Hepatic stellate cell (primary cell): ENCODE measurements at places on chromosomes 5 and 9.

GRCh38 chr9:126980231-126980630 is 65.6 kb downstream of the RALGPS1 start:
- no peak for DNase-seq

GRCh38 chr5:34026089-34026761 is 16.8 kb downstream of the C1QTNF3 start:
- no peak for DNase-seq

GRCh38 chr5:100827481-100827889 is 75.6 kb downstream of the ST8SIA4 start:
- DNase-seq = no peak

DNA sequence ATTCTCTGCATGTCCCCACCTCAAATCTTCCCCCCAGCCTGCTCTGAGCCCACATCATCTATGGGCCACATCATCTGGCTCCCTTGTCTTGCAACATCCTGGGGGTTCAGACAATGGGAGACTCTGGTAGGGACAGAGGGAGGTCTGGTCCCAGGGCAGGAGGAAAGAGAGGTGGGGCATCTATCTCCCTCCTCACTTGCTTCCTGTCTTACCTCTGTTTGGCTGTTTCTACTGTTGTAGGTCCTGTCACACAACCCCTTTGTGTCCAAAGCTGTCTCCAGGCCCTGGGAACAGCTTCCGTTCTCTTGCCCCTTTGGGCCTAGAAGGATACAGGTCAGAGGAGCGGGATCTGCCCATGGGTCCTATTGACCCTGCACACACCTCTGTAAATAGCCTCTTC is 227.2 kb downstream of the NSG2 start:
- DNase-seq = no peak

DNA sequence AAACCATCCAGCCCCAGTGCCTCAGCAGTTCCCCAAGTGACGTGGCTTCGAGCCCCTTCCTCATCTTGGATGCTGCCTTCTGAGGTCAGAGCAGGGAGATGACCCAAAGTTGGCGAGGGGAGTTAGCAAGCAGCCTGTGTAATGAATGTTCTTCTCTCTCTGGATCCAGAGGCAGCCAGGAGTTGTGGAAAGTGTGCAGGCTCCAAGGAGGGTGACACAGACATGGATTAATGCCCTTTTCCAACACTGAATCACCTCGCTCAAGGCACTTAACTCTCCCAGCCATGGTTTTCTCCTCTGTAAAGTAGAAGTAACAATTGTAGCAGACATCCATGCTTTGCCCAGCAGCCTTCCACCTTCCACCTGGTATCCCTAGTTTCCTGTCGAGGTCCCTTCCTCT is 64.6 kb upstream of the HAND1 start:
- DNase-seq = no peak

DNA sequence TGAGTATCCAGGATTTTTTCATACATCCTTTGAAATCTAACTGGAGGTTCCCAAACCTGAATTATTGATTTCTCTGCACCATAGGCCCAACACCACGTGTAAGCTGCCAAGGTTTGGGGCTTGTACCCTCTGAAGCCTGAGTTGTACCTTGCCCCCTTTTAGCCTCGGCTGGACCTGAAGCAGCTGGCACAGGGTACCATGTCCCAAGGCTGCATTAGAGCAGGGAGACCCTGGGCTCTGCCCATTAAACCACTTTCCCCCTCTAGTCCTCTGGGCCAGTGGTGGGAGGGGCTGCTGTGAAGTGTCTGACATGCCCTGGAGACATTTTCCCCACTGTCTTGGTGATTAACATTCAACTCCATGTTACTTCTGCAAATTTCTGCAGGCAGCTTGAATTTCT is 532.9 kb upstream of the NUDT12 start:
- DNase-seq = no peak

- DNase-seq = no peak
Observed at GRCh38 chr9:84238652-84239051, 101.9 kb downstream of the SLC28A3 start.

- DNase-seq = no peak
Observed at GRCh38 chr5:84623019-84623418, 238.3 kb upstream of the EDIL3 start.

GRCh38 chr5:147177125-147177840 is 57.5 kb upstream of the STK32A start:
- no peak for DNase-seq

GRCh38 chr5:137336565-137337120 is 162.5 kb downstream of the SPOCK1 start:
- no peak for DNase-seq

GRCh38 chr5:159961176-159962160 is 45.2 kb downstream of the ADRA1B start:
- no peak for DNase-seq

- no peak for DNase-seq
Observed at GRCh38 chr5:61651195-61651594, 319.1 kb downstream of the ZSWIM6 start.

DNA sequence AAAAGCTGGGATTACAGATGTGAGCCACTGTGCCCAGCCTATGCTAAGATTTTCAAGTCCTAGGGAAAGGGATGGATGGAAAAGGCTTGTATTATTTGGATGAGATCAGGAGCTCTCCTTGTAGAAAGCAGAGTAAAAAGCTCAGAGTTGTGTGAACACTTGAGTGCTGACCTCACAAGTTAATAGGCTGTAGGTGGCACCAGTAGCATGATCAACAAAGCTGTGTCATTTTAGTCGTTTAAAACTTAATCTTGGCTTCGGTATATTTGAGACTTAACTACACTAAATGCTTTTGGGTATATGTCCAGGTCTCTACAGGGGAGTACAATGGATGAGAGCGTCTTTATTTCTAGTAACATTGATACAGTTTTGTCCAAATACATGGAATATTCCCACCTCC is 264.2 kb downstream of the TMEM38B start:
- no peak for DNase-seq

DNA sequence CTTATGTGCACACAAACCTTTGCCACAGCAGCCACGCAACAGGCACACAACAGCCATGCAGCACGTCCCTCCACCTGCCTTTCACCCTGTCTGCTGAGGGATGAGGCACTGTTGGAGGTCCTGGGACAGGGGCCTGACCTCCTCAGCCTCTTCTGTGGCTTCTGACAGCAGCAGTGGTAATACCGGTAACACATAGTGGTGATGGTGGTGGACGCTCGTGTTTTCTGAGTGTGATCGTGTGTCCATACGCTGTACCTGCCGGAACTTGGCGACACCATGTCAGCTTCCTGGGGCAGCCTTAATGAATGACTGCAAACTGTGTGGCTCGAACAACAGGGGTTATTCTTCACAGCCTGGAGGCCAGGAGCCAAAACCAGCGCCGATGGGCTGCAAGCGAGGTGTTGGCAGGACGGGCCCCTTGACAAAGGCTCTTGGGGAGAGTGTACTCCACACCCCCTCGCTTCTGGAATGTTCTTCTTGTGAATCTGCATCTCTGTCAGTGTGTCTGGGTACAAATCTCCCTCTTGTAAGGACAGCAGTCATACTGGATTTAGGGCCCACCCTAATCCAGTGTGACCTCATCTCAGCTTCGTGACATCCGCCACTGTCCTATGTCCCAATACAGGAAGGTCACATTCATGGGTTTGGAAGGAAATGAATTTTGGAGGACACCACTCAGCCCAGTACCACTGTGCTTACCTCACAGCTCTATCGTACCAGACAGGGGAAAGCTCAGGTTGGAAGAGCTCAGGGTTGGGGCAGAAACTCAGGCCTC is 55.3 kb upstream of the EXOC3 start:
- no peak for DNase-seq
